T-helper 9 cell (primary cell): ENCODE measurements at places on chromosomes 1 and 21.

GRCh38 chr1:184002071-184002470 lies 35.5 kb downstream of the COLGALT2 start:
- DNase-seq = no peak

- DNase-seq = no peak
Observed at GRCh38 chr1:230386637-230387262, 39.4 kb downstream of the PGBD5 start.

- DNase-seq = no peak
Observed at GRCh38 chr1:223860051-223860622, 14.4 kb upstream of the TP53BP2 start.

DNA sequence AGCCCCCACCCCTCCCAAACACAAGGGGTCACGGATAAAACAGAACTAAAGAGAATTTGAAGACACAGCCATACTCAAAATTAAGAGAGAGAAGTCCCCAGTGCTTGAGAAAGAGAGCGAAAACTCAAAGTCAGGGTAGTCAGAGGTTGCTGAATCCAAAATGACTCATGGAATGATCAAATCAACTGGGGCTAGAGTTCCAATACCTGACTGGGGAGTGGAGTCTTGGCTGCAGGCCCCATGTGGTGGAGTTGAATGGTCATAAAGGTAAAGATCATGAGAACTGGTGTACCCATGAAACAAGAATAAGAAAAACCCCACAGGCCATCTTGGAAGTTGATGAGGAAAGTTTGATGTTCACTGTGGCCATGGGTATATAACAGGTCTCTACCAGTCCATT lies 84.5 kb upstream of the LRRN2 start:
- DNase-seq = no peak

DNA sequence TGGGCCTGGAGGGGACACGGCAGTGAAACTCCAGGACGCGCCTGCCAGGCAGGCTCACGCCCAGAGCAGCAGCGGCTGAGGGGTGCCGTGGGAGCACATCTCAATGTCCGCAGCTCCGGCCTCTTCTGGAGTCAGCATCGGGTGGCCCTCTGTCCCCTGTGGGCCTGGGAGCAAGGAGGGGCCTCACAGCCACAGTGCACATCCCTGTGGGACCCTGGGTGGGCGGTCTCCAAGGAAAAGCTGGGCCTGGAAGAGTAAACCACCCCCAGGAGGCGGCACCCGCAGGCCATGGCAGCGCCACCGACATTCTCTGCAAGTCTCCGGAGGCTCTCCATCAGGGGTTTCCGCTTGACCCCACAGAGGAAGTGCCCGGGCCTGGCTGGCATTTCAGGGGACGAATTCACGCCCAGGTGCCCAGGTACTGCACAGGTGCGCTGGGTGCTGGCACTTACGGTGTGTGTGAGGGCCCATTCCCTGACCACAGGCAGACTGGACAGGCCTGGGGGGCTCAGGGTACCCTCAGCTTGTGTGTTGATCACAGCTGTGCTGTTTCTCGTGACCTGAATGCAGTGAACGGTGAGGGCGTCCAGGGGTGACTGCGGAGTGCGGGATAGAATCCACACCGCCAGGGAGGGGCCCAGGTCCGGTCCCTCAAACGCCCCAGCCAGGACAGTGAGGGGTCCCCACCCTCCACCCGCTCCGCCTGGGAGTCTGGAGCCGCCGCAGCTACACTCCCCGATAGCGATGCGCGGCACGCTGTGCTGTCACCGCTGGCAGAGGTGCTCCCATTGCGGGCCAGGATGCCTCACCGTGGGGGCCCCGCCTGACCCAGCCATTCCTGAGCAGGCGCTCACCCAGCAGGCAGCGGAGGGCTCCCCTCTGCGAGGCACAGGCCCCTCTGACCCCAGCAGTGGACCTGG lies 16.6 kb upstream of the RNF223 start:
- DNase-seq = no peak
